ENCODE measurements at places on chromosomes 6 and 20. TPM values are rescaled to one million over a fixed set of nuclear protein-coding genes. Genes with fewer than 3 reads are reported as not detected.

The SLC22A16 gene
- not detected for total RNA-seq

The TFAP2D gene
- not detected for total RNA-seq

The TGM3 gene
- 0.14 TPM for total RNA-seq

The SPATS1 gene
- not detected for total RNA-seq

The C2 gene
- not detected for total RNA-seq

The MYBL2 gene
- 47.8 TPM for total RNA-seq

The GTSF1L gene
- not detected for total RNA-seq

The COL19A1 gene
- not detected for total RNA-seq

The HIVEP2 gene
- total RNA-seq: 8.7 TPM

The OR12D3 gene
- not detected for total RNA-seq

The PRR18 gene
- total RNA-seq: not detected

The FOXP4 gene
- 13.2 TPM for total RNA-seq

The PRDM1 gene
- 2.6 TPM for total RNA-seq

The RAB32 gene
- 47.6 TPM for total RNA-seq

The CLVS2 gene
- 0.14 TPM for total RNA-seq

The FOXC1 gene
- 7.9 TPM for total RNA-seq

The CPNE1 gene
- 76.1 TPM for total RNA-seq

The CD93 gene
- total RNA-seq: under 0.01 TPM
